ENCODE measurements at places on chromosomes 4 and X.

DNA sequence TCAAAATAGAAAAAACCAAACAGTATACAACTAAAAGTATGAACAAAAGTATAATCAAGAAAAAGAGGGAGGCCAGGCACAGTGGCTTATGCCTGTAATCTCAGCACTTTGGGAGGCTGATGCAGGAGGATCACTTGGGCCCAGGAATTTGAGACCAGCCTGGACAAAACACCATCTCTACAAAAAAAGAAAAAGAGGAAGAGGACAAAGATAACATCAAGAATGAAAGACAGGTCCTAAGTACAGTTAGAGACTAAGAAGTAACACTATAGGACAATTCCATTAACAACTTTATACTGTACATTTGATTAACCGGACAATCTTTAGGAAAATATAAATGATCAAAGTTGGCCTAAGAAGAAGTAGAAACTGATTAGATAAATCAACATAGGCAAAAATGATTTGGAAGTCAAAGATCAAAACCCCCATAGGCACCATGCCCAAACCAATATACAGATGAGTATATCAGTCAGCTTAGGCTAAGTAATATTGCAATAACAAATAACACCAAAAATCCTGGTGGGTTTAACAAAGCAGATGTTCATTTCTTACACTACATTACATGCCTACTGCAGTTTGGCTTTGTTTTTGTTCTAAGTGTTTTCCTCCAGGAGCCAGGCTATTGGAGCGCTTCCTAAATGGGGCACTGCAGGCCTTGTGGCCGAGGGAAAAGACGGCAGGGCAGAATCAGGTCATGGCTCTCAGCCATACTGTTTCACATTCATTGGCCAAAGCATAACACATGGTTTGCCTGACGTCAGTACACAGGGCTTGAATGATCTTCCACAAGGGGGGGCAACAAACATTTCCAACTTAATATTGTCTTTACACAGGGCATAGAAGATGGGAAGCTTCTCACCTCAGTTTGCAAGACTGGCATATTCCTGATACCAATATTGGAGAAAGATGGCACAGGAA is 42.2 kb upstream of the HGFAC start:
- no peak for DNase-seq

- DNase-seq: no peak
Measured at GRCh38 chrX:148381603-148382002, 118.8 kb upstream of the AFF2 start.

GRCh38 chrX:19689170-19689779 is 174.0 kb upstream of the MAP3K15 start:
- no peak for DNase-seq

- no peak for DNase-seq
Measured at GRCh38 chr4:25271866-25272265, 38.0 kb downstream of the PI4K2B start.

- no peak for DNase-seq
Measured at GRCh38 chr4:156749426-156750403, 221.9 kb downstream of the PDGFC start.

DNA sequence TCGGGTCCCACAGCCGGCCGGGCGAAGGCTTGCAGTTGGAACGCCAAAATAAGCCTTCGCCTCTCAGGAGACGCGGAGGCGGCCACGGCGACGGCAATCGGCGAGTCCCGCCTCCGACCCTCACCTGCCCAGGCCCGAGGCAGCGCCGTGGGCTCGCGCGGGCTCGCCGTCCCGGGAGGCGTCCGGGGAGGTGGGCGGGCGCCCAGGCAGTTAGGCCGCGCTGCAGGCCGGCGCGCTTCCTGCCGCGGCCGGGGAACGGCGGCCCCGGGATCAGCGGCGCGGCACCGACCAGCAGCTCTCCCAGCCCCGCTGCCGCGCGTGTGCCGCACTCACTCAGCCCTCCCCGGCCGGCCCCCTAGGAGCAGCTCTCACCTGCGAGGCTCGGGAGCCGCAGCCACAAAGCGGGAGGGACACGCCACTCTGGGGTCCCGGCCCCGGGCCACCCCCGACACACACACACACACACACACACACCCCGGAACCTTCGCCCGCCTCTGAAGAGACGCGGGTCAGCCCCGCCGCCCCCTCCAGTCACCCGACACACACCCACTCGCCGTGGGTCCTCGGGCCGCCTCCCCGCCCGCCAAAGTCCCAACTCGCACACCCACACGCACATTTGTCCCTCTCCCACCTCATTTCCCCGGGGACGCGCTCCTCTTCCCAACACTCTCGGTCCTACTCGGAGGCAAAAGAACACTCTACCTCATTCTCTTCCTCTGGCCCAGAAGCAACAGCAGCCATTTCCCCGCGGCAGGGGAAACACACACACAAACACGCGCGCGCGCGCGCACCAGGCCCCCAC is at the start of gene CNOT6L:
TSS of gene CNOT6L (minus strand) at position 767 of the 802 bp plus-strand sequence. CDS start at position 707, 60 bp downstream.
- peak; percentile 73 for DNase-seq

- no peak for DNase-seq
Measured at GRCh38 chrX:17788439-17788838, 51.1 kb downstream of the SCML1 start.
